Gastroesophageal sphincter (tissue), 4 donors: ENCODE measurements at places on chromosomes 12 and 14.
A peak's percentile ranks its signal among the peaks of the same experiment; 100 is the strongest.

GRCh38 chr12:68904351-68904962 lies 28.5 kb downstream of the CPM start:
- no peak for ATAC-seq

DNA sequence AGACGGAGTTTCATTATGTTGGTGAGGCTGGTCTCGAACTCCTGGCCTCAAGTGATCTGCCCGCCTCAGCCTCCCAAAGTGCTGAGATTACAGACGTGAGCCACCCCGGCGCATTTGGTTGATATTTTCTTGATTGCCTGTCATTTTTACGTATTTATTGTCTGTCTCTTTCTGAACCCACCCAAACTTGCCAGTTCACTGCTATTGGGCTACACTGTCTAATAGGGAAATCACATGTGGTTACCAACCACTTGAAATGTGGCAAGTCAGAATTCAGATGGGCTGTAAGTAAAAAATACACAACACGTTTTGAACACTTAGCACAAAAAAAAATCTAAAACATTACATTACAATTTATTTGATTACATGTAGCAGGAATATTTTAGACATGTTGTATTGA lies 2.1 kb downstream of the WSB2 start:
- ATAC-seq = no peak

DNA sequence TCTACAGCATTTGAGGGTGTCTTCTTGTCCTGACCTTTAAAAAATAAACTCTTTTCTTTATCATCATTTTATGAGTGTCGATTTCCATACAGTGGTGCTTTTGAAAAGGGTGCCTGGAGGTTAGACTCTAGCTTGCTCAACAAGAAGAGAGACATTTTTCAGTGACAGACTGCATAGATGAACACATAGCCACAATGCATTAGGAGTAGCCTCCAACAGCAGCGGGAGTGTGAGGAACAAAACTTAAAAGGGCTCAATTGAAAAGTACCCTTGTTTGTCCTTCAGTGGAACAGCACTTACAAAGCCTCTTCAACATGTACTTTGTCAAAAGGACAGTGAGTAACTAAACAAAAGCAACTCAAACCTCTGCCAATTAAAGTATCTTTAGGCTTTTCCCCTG lies 119.3 kb downstream of the SOX5 start:
- ATAC-seq = no peak

GRCh38 chr12:53939141-53940108 lies 794 bp downstream of the HOXC13 start:
- ATAC-seq = peak; percentile 42

GRCh38 chr14:76267322-76268046 lies 108.5 kb upstream of the ESRRB start:
- ATAC-seq = peak; percentile 60

- ATAC-seq = no peak
Measured at GRCh38 chr12:57740656-57741412, 2.3 kb upstream of the AGAP2 start.

GRCh38 chr12:105705235-105705634 lies 374.7 kb downstream of the C12orf75 start:
- ATAC-seq = no peak

GRCh38 chr12:116238149-116238548 lies 39.3 kb downstream of the MED13L start:
- ATAC-seq = no peak

DNA sequence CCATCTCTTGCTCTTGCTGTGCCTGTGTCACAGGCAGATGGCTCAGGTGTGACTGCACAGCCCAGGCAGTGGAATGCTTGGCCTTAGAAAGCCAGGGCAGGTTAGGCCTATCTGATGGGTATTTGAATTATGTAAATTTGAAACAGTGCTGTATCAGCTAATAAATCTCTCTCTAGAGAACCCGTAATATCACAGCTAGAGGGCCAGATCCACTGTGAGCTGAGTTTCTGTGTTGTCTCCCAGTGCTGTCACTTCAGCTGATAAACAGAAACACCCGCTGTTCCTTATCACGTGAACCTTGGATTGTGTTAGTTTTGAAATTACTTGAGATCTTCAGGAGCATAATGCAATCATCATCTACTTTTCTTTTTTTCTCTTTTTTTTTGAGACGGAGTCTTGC lies 21.5 kb upstream of the ALDH2 start:
- no peak for ATAC-seq

GRCh38 chr14:77041881-77042545 lies 13.5 kb upstream of the IRF2BPL start:
- peak; percentile 52 for ATAC-seq

- peak; percentile 14 for ATAC-seq
Measured at GRCh38 chr12:29149691-29150281, 708 bp downstream of the FAR2 start.

GRCh38 chr14:93090826-93091555 lies 24.7 kb downstream of the ITPK1 start:
- peak; percentile 39 for ATAC-seq

DNA sequence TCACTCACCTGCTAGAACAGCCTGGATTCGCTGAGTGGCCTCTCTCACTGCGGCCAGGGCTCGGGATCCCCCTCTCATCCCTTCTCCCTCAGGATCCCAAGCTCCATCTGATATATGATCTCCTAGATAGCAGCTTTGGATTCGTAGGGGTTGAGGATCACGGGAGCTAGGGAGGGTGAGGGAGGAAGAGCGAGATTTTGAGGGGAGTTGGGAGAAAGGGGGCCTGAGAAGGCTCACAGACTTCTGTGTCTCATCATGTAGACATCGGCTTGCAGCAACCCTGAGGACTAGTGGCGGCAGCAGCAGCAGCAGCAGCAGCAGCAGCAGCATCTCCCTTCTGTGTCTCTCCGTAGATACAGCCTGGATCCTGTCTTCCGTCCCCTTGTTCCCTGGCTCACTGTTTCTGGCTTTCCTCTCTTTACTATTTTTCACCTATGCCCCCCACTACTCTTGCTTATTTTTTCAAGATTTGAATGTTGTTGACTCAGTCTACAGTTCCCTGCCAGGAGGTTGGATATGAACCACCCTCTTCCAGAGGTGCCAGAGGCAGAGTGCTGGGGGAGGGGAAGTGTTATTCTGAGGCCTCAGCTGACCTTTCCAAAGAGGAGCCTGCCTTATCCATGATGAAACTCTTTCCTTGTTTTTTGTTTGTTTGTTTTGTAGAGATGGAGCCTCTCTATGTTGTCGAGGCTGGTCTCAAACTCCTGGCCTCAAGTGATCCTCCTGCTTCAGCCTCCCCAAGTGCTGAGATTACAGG lies at the start of gene CIROP:
CIROP (minus strand) TSS at position 399 of the 757 bp plus-strand sequence; CDS start at position 330, 69 bp downstream.
- ATAC-seq = peak; percentile 28

GRCh38 chr12:109291521-109292341 lies 17.4 kb downstream of the FOXN4 start:
- peak; percentile 75 for ATAC-seq

GRCh38 chr12:26576266-26576665 lies 256.7 kb downstream of the ITPR2 start:
- no peak for ATAC-seq

- ATAC-seq = no peak
Measured at GRCh38 chr12:50061946-50062686, 4.7 kb downstream of the ASIC1 start.

DNA sequence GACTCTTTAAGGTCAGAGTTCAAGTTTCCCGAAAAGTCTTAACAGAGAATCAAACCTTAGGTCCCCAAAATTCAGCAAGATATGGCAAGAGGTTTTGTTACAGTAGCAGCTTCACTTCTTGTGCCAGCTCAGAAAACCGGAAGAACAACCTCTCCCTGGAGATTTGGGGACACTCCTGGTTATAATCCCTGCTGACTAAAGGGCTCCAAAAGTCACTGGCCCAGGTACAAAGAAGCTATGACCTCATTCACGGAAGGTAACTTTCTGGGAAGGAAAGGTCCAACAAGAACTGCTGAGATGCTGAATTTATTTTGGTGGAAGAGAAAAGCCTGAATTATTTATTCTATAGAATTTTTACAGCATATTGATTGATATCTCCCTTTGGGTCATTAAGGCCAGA lies 55.6 kb upstream of the DIO2 start:
- no peak for ATAC-seq

- no peak for ATAC-seq
Measured at GRCh38 chr12:32151086-32151485, 44.4 kb downstream of the BICD1 start.

DNA sequence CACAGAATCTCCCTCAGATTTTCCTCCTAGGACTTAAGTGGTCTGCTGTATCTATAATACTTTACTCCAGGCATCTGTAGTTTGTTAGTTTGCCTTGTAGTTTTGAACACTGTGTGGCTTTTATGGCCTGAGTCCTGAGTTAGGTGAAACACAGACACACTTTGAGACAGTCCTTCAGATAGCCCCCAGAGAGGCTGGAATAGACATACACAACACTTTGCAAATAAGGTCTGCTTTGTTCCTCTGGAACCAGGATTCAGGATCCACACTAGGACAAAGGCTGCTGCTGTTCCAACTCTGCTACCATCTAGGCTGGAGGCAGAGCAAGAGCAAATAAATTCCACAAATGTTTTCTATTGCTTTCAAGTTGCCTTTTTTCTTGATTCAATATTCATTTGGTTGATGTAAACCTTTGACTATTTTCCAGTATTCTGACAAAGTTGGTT lies 41.4 kb upstream of the INSM2 start:
- ATAC-seq = no peak

- ATAC-seq = no peak
Measured at GRCh38 chr14:34817768-34818167, 57.4 kb downstream of the BAZ1A start.

GRCh38 chr12:44015333-44015941 lies 179.6 kb downstream of the TMEM117 start:
- ATAC-seq = no peak

GRCh38 chr14:70441641-70442040 lies 10.3 kb upstream of the ADAM21 start:
- ATAC-seq = no peak

DNA sequence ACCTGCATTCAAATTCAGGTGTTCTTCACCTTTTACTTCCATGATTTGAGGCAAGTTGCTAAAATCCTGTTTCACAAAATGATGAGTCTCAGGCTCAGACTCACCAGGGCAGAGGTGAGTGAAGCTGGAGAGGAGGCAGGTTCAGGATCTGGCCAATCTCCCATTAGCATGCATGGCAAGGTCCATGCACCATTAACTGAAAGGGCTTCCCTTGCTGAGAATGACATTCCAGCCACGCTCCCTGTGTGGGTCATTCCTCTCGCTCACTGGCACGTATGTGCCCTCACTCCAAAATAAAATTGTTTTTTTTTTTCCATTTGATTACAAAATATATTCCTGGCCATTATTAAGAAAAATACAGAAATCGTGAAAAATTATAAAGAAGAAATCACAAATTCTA lies 257.6 kb downstream of the C12orf75 start:
- no peak for ATAC-seq

GRCh38 chr12:70497508-70497907 lies 131.4 kb downstream of the KCNMB4 start:
- no peak for ATAC-seq

DNA sequence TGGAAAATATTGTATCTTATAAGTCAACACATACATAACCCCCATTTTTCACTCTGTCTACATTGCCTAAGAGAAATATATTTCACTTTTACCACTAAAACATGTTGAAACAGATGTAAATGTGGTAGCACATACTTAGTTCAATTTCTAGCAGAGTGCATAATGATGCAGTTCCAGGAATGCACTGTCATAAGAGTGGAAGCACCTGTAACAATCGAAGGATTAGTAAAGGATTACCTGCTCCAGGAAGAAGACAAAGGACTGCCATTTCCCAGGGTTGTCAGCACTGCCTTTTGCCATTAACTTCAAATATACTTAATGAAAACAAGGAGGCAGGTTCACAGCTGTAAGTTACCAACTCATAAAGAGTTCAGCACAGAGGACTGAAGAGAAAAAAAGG lies 24.6 kb downstream of the DAD1 start:
- ATAC-seq = no peak

- ATAC-seq = no peak
Measured at GRCh38 chr12:125399489-125399888, 334.3 kb downstream of the AACS start.

DNA sequence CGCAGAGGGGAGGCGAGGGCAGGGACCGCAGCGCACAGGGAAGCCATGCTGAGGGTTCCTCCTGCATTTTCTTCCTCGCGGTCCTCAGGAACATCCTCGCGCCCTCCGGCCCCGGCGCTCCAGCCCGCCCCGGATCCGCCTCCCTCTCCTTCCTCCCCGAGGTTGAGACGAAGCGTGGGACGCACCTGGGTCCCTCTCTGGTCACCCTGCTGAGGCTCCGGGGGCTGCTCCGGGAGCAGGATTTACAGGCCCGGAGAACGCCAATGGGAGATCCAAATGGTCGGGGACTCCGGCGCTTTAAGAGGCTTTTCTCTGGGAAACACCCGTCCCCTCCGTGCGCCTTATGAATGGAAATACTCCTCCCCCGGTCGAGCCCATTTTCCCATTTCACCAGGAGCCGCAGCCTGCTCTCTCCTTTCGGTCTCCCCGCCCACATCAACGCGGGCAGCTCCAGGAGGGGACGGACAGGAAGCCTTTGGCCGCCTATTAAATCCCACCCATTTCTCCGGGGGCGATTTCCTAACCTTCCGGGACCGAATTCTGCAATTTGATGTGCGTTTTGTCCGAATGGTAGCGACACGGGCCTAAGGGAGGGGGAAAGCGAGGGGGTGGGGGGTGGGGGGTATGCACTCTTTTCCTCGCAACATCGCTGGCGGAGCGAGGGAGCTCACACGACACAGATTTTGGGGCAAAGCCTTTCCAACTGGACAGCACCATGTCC lies at the start of gene UNC79:
UNC79 (plus strand) TSS at position 625 of the 721 bp plus-strand sequence; CDS start at position 716, 91 bp downstream.
- ATAC-seq = no peak

GRCh38 chr14:61632807-61633206 lies 62.5 kb upstream of the HIF1A start:
- ATAC-seq = no peak

DNA sequence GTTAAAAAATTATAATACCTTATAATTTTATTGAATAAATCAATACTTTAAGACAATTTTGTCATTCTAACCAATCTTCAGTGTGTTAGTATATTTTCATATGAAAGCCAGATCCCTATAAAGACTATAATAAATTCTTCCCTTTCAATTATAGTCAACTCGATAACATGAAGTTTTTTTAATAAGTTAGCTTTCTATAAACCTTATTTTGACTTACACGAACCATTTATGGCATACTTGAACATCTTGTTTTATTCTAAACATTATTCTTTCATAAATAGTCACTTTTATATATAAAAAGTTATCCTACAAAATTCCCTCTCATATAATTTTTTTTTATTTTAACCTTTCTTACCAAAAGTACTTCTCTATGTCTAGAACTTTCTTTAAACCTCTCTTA lies 1002.3 kb downstream of the TMEM121 start:
- no peak for ATAC-seq

GRCh38 chr12:52213564-52214420 lies 19.3 kb upstream of the KRT7 start:
- peak; percentile 77 for ATAC-seq

- no peak for ATAC-seq
Measured at GRCh38 chr14:24399447-24399822, 632 bp downstream of the NYNRIN start.

GRCh38 chr12:4412465-4412864 lies 33.0 kb upstream of the FGF23 start:
- ATAC-seq = no peak

GRCh38 chr12:42730291-42730690 lies 140.7 kb upstream of the PRICKLE1 start:
- ATAC-seq = no peak

- no peak for ATAC-seq
Measured at GRCh38 chr12:103100257-103100831, 142.9 kb downstream of the ASCL1 start.
